ENCODE measurements at places on chromosomes 13 and 19.

DNA sequence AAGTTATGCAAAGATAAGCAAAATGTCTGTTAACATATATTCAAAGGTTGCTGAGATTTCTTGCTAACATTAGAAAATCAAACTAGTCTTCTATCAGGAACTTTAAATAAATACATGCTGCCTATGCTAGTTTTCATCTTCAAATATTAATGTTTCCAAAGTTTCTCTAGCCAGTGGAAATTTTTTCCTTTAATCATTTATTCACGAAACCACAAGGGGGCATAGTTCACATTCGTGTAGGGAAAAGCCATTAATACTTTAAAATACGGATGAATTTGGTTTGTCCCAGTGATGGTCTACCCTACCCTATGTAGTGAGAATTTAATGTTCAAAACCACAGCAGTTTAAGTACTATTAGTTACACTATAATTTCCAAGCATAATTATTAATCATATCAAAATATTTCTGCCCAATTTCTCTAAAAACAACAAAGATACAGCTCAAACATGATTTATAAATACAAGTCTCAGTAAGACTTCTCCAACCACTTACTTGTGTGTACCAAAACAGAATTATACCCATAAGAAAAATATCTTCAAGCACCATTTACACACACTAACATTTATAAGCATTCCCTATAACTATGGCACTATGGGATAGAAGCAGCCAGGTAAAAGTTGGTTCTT is 16.2 kb downstream of the NUFIP1 start:
- DNase-seq: peak; percentile 42

DNA sequence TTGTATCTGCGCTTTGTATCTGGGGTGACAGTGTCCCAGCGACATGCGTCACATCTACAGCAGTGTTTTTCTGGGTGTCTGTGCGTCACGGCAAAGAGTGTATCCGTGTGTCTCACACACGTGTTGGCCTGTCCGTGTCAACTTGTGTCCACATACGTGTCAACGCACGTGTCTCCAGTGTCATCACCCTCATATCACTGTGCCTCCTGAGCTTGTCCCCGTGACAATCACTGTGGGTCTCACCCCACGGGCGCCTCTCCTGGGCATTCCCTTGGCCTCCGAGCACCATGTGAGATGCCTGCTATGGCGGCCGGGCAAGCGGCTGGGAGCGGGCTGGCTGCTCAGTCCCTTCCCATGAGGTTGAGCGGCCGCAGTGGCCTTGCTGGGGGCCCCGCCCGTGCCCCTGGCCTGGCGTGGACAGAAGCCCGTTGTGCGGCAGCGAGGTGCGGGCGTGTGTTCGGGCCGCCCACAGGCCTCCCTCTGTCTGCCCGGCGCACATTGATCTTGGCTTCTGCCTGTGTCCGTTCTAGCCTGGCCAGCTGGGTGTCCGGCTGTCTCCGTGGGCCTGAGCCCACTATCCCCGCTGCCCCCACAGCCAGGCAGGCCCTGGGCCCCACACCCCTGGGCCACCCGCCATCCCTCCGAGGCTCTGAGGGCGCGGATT is 6.4 kb downstream of the NFIX start:
- peak; percentile 79 for DNase-seq

DNA sequence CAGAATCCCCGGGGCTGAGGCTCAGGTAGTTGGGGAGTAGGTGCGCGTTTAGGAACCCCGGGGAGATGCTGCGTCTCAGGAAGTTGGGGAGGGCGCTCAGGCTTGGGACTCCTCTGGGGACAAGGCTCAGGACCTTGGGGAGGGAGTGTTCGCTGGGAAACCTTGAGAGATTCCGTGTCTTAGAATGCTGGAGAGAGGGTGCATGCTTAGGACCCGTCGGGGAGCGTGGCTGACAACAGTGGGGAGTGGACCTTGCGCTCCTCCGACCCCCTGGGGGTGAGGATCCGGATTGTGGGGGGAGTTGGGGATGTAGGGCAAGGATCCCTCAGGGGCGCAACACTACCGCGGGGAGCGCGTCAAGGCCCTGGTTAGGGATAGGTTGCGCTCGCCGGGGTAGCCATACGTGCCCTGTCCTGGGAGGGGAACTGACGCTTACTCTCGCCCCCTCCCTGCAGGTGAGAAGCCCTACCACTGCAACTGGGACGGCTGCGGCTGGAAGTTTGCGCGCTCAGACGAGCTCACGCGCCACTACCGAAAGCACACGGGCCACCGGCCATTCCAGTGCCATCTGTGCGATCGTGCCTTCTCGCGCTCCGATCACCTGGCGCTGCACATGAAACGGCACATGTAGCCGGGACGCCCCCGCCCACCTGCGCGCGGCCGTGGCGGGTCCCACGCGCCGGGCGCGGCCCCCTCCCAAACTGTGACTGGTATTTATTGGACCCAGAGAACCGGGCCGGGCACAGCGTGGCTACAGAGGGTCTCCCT is 2.0 kb downstream of the KLF2 start:
- no peak for DNase-seq

GRCh38 chr13:50531917-50532899 is 311.3 kb downstream of the DLEU7 start:
- no peak for DNase-seq

GRCh38 chr19:57334191-57334590 is 13.9 kb downstream of the ZNF543 start:
- no peak for DNase-seq

- no peak for DNase-seq
Observed at GRCh38 chr13:27919934-27920676, at the start of gene PDX1. Gene PDX1 (plus strand): TSS chr13:27920000. CDS start chr13:27920139, 139 bp downstream.

DNA sequence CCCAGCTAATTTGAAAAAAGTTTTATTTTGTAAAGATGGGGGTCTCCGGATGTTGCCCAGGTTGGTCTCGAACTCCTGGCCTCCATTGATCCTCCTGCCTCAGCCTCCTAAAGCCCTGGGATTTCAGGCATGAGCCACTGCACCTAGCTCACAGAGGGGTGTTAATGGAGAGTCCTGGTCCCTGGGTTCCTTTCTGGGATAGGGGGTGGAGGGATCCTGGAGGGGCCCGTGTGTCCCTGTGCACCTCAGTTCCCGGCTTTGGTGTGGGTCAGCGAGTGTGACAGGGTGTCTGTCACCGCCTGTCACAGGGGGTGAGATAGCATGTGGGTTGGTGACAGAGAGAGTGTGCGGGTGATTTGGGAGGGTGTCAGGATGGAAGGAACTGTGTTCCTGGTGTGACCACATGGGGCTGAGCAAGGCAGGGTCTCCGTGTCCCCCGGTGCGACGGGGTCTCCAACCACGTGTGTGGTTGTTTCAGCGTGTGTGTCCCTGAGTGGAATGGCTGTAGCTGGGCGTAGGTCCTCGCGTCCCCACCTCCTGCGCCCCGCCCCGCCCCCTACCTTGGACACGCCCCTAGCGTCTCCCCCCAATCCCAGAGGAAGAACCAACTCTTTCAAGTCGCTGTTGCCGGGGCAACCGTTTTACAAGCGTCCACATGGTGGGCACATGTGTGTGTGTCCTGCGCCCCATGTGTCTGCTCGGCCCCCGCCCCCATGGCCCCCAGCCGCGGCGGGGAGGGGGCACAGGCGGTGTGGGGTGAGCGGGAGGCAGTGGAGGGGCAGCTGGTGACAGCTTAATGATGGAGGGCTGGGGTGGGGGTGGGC is 2.9 kb upstream of the NRTN start:
- DNase-seq: peak; percentile 92

DNA sequence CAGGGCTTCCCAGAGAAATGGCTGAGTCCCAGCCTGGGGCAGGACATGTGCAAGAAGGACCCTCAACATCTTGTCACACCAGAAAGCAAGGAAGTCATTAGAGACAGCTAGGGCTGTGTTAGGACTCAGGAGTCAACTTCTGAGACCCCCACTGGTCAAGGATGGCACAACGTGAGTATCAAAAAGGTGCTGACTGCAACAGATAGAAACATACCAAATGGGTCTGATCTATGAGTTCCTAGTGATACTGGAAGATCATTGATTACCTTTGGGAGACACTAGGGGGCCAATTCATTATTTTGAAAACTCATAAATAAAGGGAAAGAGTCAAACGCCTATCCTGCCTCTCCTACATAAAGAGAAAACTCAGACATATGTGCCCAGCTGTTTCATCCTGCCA is 73.5 kb upstream of the GJB6 start:
- DNase-seq: no peak

GRCh38 chr13:46401432-46401831 is 14.4 kb upstream of the RUBCNL start:
- no peak for DNase-seq

DNA sequence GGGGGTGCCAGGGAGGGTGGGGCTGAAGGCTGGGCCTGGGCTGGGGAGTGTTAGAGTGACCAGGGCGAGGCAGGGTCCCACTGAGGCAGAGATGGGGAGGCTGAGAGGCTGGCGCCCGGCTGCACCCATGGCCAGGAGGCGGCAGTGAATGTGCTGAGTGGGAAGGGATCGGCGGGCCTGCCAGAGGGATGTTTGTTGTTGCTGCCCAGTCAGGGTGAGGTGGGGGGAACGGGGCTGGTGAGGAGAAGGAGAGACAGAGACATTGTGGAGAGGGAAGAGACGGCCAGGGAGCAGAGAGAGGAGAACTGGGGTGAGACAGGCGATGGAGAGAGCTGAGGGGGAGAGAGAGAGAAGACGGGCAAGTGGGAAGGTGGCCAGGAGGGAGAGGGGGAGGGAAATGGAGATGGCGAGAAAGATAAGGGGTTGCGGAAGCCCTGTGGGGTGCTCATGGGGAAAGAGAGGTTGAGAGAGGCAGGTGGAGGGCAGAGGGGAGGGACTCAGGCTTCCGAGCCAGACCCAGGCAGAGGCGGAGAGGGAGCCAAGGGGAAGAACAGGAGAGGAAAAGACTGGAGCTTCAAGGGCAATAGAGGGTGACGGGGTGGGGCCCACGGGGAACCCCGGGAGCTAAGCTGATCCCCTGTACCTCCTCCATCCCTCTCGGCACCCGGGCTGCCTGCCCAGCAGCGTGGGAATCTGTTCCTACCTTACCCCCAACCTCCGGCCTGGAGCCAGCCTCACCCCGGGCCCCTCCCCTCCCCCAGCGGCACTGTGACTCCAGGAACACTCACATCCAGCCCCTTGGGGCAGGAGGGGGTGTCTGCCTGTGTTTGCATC is 690 bp upstream of the B3GNT8 start:
- DNase-seq: peak; percentile 13

DNA sequence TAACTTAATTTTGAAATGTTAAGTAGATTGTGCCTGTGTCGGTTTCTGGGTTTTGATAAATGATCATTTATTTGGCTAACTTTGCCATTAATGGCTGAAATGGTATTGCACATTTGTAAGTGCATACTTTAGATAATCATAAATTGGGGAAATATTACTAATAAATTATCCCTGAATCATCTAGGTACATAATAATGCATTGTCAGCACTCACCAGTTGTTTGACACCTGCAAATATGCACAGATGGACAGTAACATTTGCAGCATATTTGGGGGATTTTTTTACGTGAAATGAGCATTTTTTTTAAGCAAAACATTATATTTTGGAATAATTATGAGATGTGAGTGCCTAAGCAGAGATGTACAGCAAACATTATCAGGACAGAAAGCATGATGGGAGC is 41.0 kb downstream of the LSM14A start:
- DNase-seq: no peak

- no peak for DNase-seq
Observed at GRCh38 chr13:105814219-105814901, 721.1 kb downstream of the EFNB2 start.

GRCh38 chr13:102947745-102948405 is 102.0 kb downstream of the ERCC5 start:
- DNase-seq: peak; percentile 66
